Stimulated activated CD4-positive, alpha-beta T cell treated with anti-CD3 and anti-CD28 coated beads, Interleukin-1b, Interleukin-23, amount 100 ng/mL, for 4 hours (primary cell): ENCODE measurements at places on chromosomes 7 and 10.

DNA sequence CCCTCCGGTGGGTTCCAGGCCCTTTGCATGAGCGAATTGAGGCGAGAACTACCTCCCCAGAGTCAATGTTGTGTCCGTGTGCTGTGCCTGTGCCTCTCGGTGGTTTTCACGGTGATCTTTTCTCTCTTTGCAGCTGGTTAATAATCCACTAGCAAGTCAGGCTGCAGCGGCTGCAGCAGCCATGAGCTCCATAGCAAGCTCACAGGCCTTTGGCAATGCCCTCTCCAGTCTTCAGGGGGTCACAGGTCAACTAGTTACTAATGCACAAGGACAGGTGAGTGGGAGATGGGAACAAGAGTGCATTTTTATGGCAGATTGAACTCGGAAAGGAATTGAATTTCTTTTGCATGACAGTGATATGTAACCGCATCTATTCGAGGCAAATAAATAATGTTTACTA, 159.7 kb upstream of the YAE1 start:
- DNase-seq = no peak

GRCh38 chr10:109726473-109726872, 196.8 kb downstream of the XPNPEP1 start:
- no peak for DNase-seq

DNA sequence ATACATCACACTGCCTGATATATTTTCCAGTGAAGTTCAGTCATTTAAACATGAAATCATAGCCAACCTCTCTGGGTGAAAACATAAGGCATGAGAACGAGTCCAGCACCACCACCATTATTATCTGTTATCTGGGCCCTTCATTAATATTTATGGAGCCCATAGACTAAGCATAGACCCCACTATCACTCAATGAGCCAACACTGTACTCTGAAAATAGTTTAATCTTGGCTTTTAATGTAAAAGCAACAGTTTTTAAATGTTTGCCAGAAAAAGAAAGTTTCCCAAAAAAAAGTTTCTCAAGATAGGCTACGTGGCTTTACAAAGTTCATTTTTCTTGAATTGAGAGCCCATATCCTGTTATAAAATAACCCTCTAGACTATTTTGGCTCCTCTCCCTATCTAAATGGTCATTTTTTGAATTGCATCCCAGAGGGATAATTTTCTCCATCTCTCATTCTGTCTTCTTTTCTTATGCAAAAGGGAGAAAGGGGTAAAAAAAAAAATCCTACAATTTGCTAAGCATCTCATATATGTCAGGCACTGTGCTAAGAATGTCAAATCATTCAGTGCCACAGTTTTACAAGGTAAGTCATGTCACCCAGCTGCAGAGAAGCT, 66.1 kb downstream of the FZD1 start:
- DNase-seq = no peak

DNA sequence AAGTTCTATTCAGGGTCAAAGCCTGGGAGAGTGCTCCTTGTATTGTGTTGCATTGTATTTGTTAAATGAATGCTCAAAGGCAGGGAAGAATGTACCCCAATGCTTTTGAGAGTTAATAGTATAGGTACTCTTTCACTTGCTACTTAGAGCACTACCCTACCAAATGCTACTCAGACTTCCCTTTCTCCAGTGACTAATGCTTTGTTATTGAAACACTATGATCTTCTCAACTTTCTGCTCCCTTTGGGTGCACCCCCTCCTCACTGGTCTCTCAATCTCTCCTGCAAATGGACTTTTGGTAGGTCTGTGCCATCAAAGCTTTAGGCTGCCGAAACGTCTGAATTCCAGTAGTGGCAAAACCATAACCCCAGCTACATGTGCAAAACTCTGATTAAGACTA, 177.7 kb upstream of the AHR start:
- no peak for DNase-seq

- DNase-seq = no peak
These were observed 330.1 kb downstream of the PAXIP1 start for GRCh38 chr7:154672659-154673415.

DNA sequence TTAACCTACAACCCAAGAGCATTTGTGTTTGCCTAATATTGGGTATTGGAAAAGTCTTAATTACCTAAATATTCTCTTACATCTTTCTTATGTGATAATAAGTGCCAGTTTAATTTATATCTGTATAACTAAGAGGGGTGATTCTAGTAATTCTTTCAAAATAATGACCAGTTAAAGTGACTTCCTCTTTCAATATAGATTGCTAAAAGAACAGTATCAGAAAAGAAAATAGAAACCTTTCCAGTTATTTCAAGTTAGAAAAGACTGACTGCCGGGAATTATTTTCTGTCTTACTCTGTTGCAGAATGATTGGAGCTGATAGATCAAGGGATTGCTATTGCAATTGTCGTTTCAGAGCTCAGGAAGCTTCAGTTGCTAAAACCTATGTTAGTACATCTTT, 525.0 kb upstream of the SEMA3D start:
- DNase-seq = no peak
